ENCODE measurements at places on chromosomes 5 and 9.

DNA sequence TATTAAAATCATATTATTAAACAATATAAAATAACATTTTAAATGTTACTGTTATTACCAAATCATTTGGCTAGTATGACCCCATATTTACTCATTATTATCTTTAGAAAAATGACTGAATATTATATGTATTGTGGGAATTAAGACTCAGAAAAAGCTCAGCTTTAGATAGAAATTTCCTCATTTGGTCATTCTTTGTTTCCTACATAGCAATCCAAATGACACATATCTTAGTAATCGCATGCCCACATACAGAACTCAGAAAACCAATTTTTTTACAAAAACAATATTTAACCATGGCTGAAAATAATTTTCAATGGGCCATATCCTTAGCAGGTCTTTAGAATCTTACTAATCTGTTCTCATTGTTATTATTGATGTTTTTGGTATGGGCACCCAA lies 53.8 kb upstream of the TSLP start:
- DNase-seq = no peak

- no peak for DNase-seq
Measured at GRCh38 chr5:82176115-82176814, 101.9 kb downstream of the RPS23 start.

- DNase-seq = no peak
Measured at GRCh38 chr5:73330613-73331012, 118.0 kb downstream of the FOXD1 start.

GRCh38 chr5:91126448-91126847 lies 256.7 kb downstream of the ARRDC3 start:
- no peak for DNase-seq

DNA sequence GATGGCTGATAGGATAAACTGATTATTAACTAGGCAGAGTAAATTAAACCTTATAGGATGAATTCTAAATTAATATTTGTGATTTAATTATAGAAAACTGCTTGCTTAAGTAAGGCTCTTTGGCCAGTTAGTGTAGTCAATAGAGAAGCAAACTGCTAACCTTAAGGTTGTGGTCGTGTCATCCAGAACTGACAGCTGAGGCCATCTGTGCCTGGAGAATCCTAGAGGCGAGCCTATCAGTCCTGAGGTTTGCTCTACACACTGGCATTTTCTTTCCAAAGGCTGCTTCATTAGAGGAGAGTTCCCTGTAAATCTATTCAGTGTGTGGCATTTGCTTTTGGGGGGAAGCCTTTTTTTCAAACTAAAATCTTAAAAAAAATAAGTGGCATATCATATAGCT lies 169.2 kb downstream of the MEF2C start:
- DNase-seq = no peak

GRCh38 chr5:179304871-179305270 lies 40.4 kb downstream of the ADAMTS2 start:
- no peak for DNase-seq

- no peak for DNase-seq
Measured at GRCh38 chr5:1000329-1000728, 8.3 kb upstream of the NKD2 start.

DNA sequence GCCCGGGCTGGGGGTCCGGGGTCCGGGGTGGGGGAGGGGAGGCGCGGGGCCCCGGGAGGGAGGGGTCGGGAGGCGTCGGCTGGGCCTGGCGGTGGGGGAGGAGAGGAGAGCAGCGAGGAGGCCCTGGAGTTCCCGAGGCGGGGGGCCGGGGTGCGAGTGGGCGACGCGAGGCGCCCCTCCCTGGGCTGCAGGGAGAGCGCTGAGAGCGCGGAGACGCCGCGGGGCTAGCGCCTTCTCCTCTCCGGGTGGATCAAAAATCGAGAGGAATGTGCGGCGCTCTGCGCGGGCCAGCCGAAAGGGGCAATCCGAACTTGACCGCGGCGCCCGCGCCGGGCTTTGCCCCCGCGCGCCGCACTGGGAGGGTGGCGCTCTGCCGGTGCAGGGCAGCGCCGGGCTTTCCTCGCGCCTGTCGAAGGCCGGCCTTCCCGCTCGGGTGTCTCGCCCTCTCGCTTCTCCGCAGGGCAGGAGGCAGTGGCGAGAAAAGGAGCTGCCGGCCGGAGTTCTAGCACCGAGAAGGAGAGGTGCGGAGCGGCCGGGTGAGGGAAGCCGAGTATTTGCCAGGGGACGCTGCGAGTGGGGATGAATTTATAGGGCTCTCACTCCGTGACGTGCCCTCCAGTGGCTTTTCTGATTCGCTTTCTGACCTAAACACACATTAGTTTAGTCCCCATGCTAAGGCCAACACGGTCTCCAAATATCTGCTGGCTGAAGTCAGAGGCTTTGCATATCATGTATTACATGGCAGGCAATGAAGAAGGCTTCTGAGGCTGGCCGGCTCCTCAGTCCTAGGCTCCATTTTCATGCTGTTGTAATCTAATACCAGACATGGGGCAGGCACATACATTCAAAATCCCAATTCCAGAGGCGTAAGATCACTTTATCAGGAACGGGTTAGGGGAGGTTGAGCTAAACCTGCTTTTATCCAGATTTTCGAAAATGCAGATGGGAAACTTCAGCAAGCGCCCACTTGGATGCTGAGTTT lies 503 bp upstream of the GDNF start:
- no peak for DNase-seq

DNA sequence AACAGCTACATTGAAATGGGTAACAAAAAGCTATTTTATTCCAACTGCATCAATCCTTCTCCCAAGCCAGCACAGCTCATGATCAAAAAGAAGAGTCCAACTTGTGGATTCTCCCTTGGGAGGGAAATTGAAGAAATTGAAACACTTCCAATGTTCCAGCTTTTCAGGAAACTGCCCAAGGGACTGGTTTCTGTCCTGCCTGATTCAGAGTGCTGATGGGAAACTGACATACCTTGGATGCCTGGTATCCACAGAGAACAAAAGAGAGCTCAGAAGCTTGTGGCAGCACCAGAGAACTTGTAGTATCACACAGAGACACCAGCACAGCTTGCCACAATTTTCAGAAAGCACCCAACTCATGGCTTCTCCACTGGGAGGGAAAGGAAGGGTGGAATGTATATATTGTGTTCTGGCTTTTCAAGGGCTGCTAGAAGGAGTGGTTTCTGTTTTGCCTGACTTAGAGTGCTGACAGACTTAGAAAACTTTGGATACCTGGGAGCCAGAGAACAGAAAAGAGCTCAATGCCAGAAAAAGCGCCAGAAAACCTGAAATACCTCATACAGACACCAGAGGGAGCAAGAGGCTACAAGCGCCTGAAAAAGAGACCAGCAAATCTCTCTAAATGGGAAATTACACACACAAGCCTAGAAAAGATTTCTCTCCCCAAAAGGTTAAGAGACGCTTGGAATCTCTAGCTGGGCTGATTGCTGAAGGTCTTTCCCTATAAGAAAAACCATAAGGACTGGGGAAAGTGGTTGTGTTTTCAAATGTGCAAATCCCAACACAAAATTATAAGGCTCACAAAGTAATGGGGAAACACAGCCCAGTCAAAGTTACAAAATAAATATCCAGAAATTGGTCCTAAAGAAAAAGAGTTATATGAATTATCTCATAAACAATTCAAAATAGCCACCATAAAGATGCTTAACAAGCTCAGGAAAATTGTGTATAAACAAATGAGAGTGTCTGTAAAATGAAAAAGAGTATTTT lies 178.8 kb downstream of the SPOCK1 start:
- no peak for DNase-seq

DNA sequence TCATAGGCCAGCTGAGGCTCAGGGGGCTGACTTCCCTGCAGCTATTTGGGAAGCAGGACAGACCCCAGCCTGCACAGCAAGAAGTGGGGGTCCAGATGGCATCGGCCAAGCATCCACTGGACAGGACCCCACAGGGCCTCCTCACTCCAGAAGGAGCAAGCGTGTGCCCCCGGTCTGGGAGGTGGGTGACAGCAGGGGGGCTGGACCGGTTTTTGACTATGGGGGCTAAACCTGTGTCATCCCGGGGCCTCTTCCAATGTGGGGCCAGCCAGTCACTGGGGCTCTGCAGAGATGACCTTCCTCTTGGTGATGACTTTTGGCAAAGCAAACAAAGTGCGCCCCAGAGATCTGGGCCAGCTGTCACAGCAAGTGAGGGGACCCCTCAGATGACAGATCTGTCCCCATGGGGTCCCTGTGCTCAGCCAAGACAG lies 163.9 kb downstream of the OLFM1 start:
- DNase-seq = no peak

GRCh38 chr9:15856591-15856990 lies 303.7 kb downstream of the CCDC171 start:
- no peak for DNase-seq

DNA sequence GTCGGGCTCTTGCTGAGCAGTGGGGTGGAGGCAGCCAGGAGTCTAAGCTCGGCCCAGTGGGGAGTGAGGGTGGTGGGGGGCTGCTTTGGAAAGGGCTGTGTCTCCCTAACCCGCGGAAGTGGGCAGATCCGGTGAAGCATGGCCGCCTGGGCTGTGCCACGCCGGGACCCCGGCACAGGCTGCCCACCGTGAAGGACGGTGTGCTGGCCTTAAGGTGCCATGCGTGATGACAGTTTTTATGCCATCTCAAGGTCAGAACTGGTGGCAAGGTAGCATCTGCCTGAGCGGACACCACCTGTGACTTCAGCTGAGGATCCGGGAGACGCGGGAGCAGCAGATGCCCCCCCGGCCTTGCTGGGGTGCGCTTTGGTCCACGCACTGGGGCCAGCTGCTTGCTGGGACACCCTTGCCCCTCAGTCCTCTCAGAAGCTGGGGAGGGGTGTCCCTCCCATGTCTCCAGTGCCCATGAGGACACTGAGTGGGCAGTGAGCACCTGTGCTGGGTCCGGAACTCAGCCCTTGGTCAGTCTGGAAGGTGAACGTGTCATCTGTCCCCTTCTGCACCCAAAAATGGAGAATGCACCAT lies 53.9 kb downstream of the AHRR start:
- peak; percentile 0 for DNase-seq

- no peak for DNase-seq
Measured at GRCh38 chr5:136103118-136103517, 29.5 kb upstream of the SMAD5 start.

DNA sequence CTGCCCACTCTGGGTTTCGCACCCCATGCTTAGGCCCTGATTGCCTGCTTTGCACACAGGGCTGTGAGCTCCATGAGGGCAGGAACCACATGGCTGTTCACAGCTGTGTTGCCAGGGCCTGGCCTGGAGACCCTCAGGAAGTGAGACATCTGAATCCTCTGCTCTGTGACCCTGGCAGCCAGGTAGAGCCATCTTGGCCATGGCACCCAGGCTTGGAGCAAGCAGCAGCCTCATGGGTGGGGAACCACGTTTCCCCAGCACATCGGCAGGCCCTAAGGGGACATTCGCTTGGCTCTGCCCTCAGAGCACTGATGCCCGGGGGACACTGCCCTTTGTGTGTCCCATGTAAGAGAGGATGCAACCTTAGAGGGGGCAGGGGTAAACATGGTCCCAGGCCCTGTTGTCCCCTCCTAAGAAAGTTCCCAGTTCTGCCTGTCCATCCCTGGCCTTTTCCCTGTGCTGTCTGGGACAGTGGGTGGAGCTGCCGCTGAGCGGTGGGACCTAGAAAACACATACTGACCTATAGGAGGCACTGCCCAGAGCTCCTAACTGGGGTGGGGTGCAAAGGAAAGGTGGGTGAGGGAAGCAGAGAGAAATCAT lies 144.1 kb upstream of the IER5L start:
- no peak for DNase-seq

DNA sequence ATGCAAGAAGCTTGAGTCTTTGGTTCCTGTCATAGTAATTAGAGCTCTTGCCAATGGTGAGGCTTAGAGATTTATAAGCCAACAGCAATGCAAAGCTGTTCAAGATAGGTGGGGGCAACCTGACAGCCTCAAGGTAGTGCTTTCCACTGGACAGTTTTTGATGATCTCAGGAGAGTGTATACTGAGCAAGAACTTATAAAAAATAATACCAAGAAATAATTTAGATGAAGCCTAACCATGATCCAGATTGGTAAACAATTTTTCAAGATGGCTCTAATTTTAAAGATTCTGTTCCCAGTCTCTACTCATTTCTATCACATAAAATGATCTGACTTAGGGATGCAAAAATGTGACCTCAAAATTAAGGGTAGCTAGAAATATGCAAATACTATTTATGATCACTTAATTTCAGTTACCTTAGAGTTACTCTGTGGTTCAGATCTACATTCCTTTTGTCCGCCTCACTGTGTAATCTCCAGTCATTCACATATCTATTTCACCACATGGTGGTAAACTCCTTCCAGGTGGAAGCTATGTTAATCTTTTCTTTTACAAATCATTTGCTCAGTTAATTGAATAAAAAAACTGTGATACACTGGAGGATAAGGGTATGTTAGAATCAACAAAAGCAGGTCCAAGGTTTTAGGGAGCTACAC lies 1228.0 kb upstream of the C9orf72 start:
- no peak for DNase-seq

GRCh38 chr9:125889476-125890419 lies 142.6 kb downstream of the PBX3 start:
- no peak for DNase-seq

Measured in activated T-helper 1 cell treated with anti-CD3 and anti-CD28 coated beads, Interleukin-12 subunit alpha, Interleukin-12 subunit beta, Interleukin-2, Interleukin-4 antibody, amounts not matched to agents 30 ng/mL and 10 ng/mL and 1 ng/mL, durations not matched to agents 14 hours and 24 hours and 36 hours (primary cell).